Natural killer cell treated with Interleukin-12 subunit alpha and Interleukin-12 subunit beta and Interleukin-15 and Interleukin-18, amount 100 ng/mL, for 72 hours (primary cell): ENCODE measurements at places on chromosomes 13 and 19. TPM values are rescaled to one million over a fixed set of nuclear protein-coding genes. Genes with fewer than 3 reads are reported as not detected.

GRCh38 chr13:39811051-39811450 lies 155.6 kb downstream of the COG6 start:
- no peak for DNase-seq

DNA sequence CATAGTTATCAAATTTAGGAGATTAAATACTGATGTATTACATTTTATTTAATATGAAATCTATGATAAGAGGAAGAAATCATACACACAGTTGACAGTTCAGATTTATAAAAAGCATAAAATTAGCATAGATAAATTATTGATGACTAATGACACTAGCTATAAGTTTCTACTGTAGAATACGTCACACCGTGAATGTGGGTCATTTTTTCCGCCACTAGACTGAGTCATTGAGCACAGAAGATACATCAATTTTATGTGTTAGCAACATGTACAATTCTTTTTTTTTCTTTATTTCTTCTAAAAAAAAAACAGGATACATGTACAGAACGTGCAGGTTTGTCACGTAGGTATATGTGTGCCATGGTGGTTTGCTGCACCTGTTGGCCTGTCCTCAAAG lies 22.2 kb downstream of the AP2S1 start:
- DNase-seq = no peak

DNA sequence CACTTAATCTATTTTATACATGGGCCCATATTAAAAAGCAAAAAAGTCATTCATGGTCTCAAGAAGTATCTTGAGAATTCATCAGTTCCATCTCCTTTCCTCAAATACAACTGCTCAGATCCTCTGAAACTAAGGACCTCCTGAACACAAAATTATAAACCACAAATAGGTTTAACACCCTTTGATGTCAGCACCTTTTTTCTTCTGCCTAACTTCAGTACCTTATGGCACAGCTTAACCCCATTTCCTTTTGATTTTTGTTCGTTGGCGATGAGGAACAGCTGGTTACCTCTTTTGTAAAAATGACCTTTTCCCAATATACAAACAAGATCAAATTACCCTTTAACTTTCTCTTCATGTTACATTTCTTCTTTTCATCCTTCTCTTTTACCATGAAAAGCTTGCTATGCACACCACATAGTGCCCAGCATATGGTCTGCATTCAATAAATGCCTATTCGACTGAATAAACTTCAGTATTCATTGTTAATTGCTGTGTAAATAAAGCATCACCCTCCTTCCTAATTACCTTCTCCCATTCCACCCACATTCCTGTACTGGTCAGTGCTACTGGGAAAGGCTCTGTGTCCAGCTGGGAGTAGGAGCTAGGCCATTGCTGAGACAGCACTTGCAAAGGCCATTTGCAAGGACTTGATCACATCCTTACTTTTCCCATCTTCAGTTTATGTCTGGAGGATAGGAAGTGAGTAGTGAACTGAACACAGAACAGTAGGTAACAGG lies 317.9 kb downstream of the SHISA2 start:
- DNase-seq = no peak

- DNase-seq = no peak
Observed at GRCh38 chr19:50562996-50563395, 5.2 kb downstream of the LRRC4B start.

DNA sequence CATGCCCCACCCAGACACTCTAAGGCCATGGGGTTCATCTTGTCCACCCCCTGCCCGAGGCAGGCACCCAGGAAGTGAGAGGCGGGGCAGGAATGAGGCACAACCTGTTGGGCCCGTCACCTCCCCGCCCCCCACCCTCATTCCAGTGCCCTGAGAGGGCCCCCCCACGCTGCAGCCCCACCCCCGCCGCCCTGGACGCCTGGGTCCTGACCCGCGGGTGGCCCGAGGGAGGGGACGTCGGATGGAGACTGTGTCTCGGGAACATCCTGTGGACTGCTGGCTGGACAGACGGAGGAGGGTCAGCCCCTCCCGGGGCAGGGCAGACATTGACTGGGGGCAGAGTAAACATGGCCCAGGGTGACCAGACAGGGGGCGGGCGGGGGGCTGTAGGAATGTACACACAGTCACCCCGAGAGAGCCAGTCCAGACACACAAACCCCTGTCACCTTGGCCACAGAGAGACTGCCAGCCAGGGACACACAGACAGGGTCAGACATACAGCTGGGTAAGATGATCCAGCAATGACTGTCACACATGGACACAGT lies 7.4 kb upstream of the JUNB start:
- no peak for DNase-seq

DNA sequence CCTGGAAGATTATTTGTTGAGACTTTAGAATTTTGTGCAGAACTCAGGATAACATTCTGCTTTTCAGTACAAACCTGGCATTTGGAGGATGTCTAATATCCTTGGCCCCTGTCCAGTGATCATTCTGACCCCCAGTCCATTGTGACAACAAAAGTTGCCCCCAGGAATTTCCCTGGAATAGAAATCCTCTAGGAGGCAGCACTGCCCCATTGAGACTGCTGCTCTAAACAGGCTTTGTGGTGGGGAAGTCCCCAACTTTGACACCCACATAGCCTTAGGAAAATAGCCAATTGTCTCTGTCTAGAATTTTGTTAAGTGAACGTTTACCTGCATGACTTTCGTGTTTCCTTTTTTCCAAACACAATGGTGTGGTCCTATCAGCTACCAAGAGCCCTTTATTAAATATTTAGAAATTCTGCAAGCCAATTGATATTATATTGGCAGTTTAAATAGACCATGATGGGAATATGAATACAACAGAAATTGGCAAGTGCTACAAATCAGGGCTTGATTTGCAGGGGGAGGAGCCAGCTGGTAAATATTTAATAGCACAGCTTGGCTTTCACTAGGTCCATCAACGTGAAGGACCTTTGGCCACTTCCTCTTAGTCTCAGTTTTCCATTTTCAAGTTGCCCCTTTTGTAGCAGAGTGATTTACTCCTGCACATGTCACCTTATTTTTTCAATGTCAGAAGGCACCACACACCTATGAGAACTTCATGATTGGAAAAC lies 451.7 kb downstream of the EFNB2 start:
- no peak for DNase-seq

GRCh38 chr19:31548941-31549340 lies 199.7 kb upstream of the TSHZ3 start:
- no peak for DNase-seq

GRCh38 chr13:41310963-41311405 lies at the start of gene NAA16:
Gene NAA16, plus strand, starts transcription at chr13:41311267. Its CDS starts 262 bp downstream, at chr13:41311529.
- peak; percentile 96 for DNase-seq

DNA sequence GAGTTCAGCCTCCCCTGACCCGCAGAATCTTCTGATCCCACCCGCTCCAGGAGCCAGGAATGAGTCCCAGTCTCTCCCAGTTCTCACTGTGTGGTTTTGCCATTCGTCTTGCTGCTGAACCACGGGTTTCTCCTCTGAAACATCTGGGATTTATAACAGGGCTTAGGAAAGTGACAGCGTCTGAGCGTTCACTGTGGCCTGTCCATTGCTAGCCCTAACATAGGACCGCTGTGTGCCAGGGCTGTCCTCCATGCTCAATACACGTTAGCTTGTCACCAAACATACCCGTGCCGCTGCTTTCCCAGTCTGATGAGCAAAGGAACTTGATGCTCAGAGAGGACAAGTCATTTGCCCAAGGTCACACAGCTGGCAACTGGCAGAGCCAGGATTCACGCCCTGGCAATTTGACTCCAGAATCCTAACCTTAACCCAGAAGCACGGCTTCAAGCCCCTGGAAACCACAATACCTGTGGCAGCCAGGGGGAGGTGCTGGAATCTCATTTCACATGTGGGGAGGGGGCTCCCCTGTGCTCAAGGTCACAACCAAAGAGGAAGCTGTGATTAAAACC lies 1.1 kb upstream of the APOE start:
- no peak for DNase-seq

- DNase-seq = peak; percentile 64
Observed at GRCh38 chr13:42548731-42549551, 25.0 kb upstream of the TNFSF11 start.

- DNase-seq = no peak
Observed at GRCh38 chr13:78485803-78486202, 117.5 kb downstream of the POU4F1 start.

Gene FAM83E
- total RNA-seq = 3.5 TPM

Gene UGGT2
- 6.0 TPM for total RNA-seq

Gene NLRP9
- total RNA-seq = not detected
